ENCODE measurements at places on chromosomes 12 and 14.

DNA sequence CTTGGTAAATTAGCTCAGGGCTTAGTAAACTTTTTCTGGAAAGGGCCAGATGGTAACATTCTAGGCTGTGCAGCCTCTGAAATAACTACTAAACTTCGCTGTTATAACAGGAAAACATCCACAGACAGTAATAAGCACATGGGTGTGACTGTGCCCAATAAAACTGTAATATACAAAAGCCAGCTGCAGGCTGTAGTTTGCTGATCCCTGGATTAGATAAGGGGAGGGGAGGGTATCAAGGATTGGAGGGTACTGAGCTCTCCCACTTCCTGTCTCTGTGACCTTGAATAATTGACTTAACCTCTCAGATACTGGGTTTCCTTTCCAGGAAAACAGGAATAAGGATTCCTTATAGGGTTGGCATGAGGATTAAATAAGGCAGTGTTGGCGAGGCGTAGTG is 81.2 kb downstream of the CCDC60 start:
- no peak for DNase-seq

DNA sequence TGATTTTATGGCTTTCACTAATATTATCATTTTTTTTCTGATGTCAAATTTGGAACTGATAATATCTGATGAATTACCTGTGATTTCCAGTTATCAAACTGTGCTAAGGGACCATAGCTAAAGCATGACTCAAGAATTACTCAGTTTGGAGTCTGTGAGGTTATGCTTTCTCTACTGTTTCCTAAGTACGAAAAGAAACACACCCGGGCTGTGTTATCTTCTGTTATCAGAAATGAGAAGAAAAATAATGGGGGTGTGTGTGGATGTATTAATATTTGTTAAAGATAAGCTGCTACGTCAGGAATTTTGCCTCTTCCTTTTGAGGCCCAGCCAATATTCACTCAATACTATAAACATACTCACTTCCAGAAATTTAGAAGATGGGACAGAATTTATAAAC is 1401.9 kb upstream of the FLRT2 start:
- DNase-seq = no peak

DNA sequence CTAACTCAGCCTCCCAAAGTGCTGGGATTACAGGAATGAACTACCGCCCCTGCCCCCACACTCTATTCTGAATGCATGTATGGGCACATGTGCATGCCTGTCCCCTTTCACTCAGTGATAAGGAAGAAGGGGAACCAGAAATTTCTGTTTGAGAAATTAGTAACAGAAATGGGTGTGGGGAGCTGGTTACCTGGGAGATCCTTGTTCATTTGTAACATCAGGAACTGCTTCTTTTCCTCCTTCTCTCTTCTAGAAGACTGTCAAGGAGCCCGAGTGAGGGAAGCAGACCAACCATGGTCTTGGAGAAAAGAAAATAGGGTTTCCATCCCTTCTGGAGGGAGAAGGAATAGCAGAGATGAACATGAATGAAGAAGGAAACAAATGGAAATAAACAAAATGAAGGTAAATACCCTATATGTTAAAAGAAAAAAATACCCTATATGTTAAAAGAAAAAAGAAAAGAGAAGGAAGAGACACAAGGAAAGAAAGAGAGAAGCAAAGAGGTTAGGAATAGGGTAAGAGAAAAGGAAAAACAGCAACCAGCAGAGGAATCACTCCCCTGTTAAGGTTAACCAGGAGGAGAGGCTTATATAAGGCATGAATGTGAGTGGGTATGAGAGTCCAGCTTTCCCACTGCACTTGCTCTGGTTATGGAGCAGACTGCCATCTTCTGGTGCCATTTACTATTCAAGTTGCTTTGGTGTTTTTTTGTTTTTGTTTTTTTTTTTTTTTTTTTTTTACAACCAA is 3.3 kb downstream of the PPP1R3E start:
- DNase-seq = no peak

- no peak for DNase-seq
Observed at GRCh38 chr12:26198742-26199141, 3.4 kb downstream of the SSPN start.

Data from stimulated activated CD4-positive, alpha-beta T cell treated with anti-CD3 and anti-CD28 coated beads, Interleukin-4, amount 100 ng/mL, for 24 hours (primary cell).